CD4-positive, alpha-beta T cell treated with Interleukin-15 for 1 hour (primary cell): ENCODE measurements at places on chromosomes 7 and 10.

DNA sequence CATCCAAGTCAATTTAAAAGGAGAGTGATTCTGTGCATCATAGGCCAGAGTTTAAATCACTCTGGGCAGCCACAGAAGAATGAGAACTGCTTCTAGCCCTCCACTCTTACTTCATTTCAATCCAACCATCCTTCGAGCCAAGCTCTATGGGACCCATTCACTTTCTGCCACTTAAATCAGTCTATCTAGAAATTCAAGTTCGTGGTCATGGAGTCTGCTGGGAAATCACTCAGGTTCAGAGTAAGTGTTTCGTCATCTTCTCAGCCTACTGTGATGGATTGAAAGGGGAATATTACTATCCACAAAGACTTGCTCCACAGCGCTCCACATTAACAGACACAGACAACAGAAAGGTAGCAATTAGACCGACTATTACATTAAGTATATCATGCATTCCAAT, 4.6 kb downstream of the DCLRE1C start:
- DNase-seq: no peak

GRCh38 chr10:8674230-8674629, 619.7 kb downstream of the GATA3 start:
- no peak for DNase-seq

DNA sequence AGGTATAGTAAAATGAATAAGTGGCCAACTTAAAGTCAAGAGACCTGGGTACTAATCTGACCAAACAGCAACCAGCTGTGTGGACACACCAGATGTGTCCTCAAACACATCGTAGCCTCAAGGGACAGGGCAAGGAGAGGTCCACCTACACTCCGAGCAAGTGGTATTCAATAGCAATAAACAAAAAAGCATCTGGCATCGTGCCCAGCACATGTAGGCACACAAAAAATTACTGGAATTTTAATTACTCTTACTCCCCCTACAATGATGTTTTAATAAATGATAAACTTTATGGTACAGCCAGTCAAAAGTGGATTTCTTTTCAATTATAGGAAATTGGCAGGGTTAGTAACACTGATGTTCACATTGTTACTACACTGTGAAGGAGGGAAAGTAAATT, 3.5 kb upstream of the RGS10 start:
- DNase-seq: no peak

DNA sequence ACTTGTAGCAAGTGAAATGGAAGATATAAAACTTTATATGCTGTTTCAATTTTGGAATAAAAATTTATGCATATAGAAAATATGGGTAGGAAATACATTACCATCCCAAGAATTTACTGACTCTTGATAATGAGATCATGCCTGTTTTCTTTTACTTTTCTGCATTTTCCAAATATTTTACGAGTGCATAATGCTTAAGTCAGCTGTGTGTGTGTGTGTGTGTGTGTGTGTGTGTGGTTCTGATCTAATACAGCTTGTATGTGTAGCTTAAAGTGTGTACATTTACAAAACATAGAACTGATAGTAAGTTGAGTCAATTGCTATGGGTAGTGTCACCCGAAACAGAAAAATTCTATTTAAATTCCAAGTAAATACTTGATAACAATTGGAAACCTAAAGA, 315.9 kb upstream of the LRRN3 start:
- DNase-seq: no peak

DNA sequence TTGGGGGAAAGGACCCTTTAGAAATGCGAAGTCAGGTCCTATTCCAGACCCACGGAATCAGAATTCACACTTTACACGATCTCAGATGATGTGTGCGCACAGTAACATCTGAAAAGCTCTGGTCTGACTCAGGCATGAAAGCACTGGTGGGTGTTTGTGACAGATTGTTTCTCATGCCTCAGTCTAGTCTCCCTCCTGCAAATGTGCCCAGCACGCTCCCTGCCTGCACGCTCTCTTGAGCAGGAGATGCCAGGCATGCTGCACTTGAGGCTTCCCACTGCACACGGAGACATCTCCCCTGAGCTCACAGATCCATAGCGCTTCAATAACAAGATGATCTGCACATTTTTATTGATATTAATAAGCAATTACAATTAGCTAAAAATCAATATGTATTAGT, 23.6 kb upstream of the ZNF37A start:
- no peak for DNase-seq

DNA sequence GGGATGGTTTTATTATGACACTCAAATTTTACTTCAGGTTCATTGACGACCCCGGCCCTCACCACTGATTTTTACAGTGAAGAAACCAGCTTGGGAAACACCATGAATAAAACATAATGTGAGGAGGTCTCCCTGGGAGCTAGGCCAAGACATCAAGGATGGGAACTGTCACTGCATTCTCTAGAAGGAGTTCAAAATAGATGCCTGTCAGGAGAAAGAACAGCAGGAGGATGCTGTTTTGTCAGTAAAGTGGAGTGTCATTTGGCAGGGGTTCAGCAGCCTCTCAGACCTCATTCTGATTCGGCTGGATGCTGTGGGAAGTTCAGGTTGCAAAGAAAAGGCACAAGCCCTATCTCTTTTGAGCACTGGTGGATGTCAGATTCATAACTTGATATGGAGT, 360.3 kb upstream of the C7orf33 start:
- DNase-seq: no peak

- DNase-seq: no peak
Measured at GRCh38 chr10:42707234-42707633, 68.9 kb upstream of the ZNF33B start.

GRCh38 chr7:74379938-74380337, 73.8 kb upstream of the GTF2IRD1 start:
- no peak for DNase-seq

DNA sequence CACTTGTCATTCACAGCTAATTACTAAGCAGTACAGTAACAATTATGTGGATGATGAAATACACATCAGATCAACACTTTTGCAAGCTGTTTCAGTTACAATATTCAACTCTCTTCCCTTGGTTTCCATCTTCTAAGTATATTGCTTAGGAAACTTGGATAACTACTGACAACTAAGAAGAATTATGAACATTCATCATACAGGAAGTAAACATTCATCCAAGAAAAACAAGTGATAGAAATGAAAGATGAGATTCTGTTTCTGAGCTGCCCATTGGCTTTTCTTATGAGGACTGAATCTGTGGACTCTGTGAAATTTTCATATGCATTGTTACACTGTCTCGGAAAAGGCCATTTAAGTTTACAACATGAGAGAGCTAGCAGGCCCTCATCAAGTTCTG, 240.2 kb downstream of the PRKG1 start:
- DNase-seq: no peak

GRCh38 chr7:22811746-22812280, 10.8 kb downstream of the TOMM7 start:
- no peak for DNase-seq

- no peak for DNase-seq
Measured at GRCh38 chr7:64775289-64775688, 18.9 kb upstream of the ZNF138 start.

DNA sequence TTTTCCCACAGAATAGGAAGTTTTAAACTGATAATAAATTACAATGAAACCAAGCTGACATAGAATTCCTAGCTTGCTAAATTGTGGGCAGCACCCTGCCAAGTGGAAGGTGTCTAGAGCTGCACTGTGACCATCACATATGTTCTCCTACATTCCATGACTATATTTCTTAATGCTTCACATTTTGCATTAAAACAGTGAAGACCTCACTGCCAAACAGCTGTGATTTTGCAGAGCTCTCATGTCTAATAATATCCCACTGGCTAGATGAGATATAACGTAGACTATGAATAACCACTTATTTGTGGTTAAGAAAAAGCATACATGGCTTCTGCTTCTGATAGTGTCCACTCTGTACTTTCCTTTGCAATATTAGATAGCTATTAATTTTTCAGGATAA, 228.3 kb upstream of the TEX47 start:
- no peak for DNase-seq

- no peak for DNase-seq
Measured at GRCh38 chr7:132703742-132704141, 127.5 kb upstream of the PLXNA4 start.

DNA sequence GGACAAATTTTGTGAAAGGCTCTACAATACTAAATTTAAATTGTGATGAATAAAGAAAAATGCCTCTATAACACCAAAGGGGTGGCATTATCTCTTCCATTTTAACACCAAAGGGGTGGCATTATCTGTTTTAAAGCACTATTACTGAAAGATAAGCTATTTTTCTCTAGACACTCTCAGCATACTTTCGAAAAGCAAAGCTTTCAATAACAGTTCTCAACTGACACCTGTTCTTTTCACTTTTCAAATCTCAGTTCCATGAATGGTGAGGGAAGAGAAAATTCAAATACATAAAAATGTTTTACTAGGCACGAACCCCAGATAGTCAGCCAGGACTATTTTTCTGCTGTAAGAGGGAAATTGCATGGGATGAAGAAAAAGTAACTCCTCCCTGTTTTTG, 103.8 kb downstream of the CPEB3 start:
- no peak for DNase-seq

GRCh38 chr7:40348126-40348728, 213.4 kb downstream of the SUGCT start:
- DNase-seq: no peak
